ENCODE measurements at places on chromosomes 13 and 19.
A peak's percentile ranks its signal among the peaks of the same experiment; 100 is the strongest.

- DNase-seq, result no peak
These were observed 2613.9 kb upstream of the PCDH20 start for GRCh38 chr13:64029343-64030093.

GRCh38 chr13:70732611-70733010 lies 624.4 kb upstream of the KLHL1 start:
- DNase-seq, result no peak

DNA sequence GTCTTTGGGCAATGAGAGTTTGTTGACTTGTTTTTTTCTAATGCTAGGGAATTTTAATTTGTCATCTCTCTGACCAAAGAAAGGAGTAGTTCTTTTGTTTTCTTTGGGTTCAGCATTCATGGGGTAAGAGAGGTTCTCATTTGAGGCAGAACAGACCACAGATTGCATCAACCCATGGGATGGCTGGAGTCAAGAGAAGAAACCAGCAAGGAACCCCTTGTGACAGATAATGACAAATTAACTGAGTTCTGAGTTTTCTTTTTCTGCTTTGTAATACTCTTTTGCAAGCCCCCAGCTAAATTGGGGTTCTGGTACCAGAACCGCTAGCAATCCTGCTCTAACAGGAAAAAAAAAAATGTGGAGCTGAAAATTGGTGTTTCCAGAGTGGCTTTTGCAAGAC lies 864.1 kb downstream of the DIAPH3 start:
- no peak for DNase-seq

GRCh38 chr13:50401049-50401505 lies 385.8 kb downstream of the KCNRG start:
- DNase-seq, result no peak

GRCh38 chr19:55087542-55087901 lies 11.9 kb downstream of the EPS8L1 start:
- DNase-seq, result no peak

- DNase-seq, result peak; percentile 34
These were observed 213.3 kb upstream of the MIR17HG start for GRCh38 chr13:91133941-91134802.

DNA sequence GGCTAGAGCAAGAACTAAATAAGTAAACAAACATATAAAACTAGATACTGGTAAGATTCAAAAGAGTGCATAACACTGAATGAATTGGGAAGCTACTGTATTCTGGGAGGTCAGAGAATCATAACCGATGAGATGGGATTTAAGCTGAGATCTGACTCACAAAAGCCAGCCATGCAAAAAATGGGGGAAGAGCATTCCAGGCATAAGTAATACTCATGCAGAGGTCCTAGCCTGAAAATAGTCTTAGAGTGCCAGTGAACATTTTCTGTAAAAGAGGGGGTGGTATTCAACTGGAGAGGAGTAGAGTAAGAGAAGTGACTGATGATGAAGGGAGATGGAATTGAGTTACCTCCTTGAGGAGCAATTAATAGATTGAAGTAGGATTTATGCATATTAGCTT lies 872.0 kb upstream of the GPC6 start:
- no peak for DNase-seq

DNA sequence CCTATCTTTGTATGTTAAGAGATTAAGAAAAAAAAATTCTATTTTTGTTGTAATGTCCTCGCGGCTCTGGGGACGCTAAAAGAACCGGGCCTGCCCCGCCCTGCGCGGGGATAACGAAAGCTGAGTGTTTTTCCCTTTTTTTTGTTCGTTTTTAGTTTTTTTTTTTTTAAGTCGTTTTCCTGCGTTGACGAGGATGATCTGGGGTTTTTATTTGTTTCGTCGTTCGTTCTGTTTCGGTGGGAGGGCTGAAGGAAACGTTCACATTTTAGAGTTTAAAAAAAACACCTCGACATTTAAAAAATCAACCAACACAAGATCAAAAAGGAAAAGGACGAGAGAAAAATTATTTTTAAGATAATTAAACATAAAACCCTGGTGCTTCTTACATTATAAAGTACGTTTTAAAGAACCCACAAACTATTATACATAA lies 5.6 kb downstream of the LYL1 start:
- DNase-seq, result no peak

DNA sequence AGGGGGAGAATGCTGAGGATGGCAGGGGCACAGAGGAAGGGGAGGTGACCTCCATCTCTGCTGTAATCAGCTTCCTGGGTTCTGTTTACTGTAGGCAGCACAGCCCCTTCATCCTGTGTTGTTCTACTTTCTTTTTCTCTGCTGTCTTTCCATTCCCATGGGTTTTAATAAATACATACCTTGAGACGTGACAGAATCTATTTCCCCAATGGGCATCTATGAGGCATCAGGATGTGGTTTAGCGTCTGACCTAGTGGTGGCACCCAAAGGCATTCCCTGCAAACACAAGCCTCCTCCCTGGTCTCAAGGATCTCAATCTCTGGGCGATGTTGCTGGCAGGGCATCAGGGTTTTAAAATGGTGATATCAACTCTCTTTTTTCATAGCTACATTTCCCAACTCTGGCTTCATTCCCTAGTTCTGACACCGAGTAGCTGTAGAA lies 60.8 kb downstream of the ALOX5AP start:
- DNase-seq, result peak; percentile 25

- no peak for DNase-seq
These were observed 62.2 kb downstream of the CCNE1 start for GRCh38 chr19:29873801-29874575.

- no peak for DNase-seq
These were observed 4.0 kb upstream of the PRAM1 start for GRCh38 chr19:8506402-8506957.

- no peak for DNase-seq
These were observed 2.6 kb upstream of the MCEMP1 start for GRCh38 chr19:7674010-7675005.

- peak; percentile 73 for DNase-seq
These were observed at the start of gene PEAK3 for GRCh38 chr19:2282062-2282861. TSS of gene PEAK3 (minus strand) at chr19:2282175. CDS start at chr19:2280931, 1,244 bp downstream.

DNA sequence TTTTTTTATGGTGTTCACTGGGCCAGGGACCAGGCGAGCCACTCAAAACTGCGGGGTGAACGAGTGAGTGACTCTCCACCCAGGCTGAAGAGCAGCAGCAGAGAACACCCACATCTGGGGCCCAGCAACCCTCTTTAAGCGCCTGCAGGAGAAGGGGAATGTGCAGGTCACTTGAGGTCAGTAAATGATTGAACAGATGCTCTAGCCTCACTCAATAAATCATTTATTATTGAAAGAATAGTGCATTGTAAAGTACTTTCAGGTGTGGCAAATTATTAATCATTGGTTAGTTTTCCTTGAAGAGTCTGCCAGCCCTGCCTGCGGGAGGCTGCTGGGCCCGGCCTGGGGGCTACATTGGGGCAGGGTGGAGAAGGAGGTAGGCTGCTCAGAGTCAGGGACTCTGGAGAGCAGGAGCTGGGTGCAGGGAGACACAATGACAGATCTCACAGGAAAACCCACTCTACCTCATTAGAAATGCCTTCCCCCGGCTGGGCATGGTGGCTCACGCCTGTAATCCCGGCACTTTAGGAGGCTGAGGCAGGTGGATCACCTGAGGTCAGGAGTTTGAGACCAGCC lies 42.5 kb downstream of the ABCC4 start:
- DNase-seq, result no peak

DNA sequence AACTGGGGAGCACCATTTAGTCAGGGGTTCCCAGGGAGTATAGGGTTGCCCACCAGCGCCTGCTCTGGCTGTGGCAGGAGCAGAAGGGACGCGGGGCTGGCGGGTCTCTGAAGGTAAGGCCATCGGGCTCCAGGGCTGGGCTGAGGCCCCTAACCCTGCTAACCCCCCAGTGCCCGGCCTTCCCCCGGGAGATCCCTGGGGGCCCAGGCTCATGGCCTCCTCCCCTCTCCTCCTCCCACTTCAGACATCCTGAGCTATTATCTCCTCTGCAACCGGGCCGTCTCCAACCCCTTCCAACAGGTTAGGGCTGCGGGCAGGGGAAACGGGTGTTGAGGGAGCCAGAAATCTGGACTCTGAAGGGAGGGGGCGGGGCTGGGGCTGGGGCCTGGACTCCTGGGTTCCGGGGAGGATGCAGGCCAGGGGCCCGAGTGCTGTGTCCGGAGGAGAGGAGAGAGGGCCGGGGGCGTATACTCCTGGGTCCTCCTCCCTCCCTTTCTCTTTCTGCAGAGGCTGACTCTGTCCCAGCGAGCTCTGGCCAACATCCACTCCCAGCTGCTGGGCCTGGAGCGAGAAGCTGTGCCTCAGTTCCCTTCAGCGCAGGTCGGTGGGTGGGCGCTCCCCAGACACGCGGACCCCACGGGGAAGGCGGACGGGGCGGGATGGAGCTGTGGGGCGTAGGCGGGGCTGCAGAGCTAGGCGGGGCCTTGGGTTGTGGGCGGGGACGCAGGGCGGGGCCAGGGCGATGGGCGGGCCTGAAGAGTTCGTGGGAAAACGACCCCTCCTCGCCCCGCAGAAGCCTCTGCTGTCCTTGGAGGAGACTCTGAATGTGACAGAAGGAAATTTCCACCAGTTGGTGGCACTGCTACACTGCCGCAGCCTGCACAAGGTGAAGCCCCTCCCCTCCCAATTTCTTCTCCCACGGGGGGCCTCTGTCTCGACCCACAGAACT lies 15.3 kb downstream of the TTYH1 start:
- peak; percentile 77 for DNase-seq

- DNase-seq, result no peak
These were observed 529 bp downstream of the ZNF836 start for GRCh38 chr19:52170863-52171320.

DNA sequence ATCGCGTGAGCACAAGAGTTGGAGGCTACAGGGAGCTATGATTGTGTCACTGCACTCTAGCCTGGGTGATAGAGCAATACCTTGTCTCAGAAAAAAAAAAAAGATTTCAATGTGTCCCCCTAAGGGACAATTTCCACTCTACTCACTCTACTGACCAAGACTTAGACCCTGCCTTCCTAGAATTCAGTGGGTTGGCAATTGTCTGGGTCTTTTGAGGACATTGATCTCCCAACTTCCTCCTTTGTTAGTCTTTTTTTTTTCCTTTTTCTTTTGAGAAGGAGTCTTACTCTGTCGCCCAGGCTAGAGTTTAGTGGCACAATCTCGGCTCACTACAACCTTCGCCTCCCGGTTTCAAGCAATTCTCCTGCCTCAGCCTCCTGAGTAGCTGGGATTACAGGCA lies 2.2 kb downstream of the SPTBN4 start:
- DNase-seq, result no peak

DNA sequence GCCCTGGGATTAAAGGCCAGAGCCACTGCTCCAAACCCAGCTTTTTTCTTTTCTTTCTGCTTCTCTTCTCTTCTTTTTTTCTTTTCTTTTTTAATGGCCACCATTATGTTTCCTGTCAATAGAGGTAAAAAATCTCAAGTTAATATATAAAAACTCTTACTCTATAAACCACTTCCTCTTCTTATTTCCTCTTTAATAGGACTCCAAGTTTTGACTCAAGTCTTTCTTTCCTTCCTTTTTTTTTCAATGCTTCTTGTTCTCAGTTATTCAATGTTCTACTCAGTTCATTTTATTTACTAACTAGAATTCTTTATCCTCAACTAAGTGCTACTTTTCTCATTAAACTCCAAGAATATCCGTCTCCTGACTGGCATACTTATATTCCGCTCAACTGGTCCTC lies 27.1 kb upstream of the MYCBP2 start:
- no peak for DNase-seq

Measured in GM20000 (cell line).